Nephron progenitor cell (in vitro differentiated cells): ENCODE measurements at places on chromosomes 3 and 15.

GRCh38 chr3:42072831-42073301 lies 18.3 kb upstream of the TRAK1 start:
- no peak for DNase-seq

- DNase-seq: no peak
Observed at GRCh38 chr3:177482048-177482691, 284.9 kb upstream of the TBL1XR1 start.

- no peak for DNase-seq
Observed at GRCh38 chr3:147157631-147158030, 248.7 kb downstream of the ZIC4 start.

- DNase-seq: no peak
Observed at GRCh38 chr3:171219258-171219657, 192.7 kb upstream of the SLC2A2 start.

- no peak for DNase-seq
Observed at GRCh38 chr3:69607466-69608305, 131.6 kb upstream of the MITF start.

- DNase-seq: peak; percentile 88
Observed at GRCh38 chr3:141659821-141660613, 78.1 kb upstream of the RNF7 start.

DNA sequence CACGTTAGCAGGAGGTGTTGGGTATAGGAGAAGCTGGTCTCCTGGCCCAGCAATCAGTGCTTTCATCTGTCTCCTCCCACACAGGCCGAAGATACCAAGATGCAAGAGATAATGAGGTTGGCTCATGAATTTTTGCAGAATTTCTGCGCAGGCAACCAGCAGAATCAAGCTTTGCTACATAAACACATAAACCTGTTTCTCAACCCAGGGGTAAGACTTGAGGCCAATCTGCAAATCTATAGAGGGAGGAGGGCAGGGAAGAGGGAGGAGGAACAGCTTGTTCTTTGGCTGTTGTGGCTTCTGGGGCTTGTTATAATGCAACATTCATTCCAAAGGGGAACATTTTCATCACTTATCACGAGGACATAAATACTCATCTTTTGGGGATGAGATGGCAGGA lies 195.3 kb downstream of the ITPR1 start:
- no peak for DNase-seq

GRCh38 chr3:122183521-122183892 lies at the start of gene CASR:
Gene CASR (plus strand): TSS chr3:122183668. CDS start chr3:122254190, 70,522 bp downstream.
- DNase-seq: peak; percentile 30
